ENCODE measurements at places on chromosomes 4 and X. TPM values are rescaled to one million over a fixed set of nuclear protein-coding genes. Genes with fewer than 3 reads are reported as not detected.
A peak's percentile ranks its signal among the peaks of the same experiment; 100 is the strongest.

DNA sequence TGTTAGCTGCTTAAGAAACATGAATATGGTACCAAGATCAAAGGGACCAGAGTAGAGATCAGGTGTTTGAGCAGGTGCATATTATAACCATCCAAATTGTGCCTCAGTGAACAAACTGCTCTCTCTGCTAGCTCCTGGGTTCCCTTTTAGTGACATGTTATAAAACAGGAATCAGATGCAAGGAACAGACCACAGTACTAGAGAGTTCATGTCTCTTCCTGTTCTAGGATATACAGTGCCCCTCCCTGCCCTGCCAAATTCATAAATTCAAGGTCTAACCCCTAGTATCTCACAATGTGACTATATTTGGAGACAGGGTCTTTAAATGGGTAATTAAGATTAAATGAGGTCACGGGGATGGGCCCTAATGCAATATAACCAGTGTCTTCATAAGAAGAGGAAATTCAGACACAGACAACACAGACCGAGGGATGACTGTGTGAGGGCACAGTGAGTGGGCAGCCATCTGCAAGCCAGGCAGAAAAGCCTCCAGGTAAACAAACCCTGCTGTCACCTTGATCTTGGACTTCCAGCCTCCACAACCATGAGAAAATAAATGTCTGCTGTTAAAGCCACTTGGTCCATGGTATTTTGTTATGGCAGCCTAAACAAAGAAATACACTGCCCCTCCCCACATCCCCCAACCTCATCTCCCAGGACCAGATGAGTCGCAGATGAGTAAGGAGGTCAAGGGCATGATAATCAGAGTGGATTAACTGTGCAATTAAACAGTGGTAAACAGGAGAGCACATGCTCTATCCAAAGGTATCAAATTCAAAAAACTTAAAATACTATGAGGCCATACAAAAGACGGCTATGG, 82.5 kb downstream of the RBM47 start:
- H3K36me3 ChIP-seq: no peaks in the 10 kb centered on the region
- H3K27me3 ChIP-seq: no peaks in the 10 kb centered on the region
- H3K27ac ChIP-seq: peak overlapping the region; percentile 59
- H3K4me1 ChIP-seq: no peaks in the 10 kb centered on the region
- DNase-seq: no peak
- no peak overlapping the region for H3K4me3 ChIP-seq

DNA sequence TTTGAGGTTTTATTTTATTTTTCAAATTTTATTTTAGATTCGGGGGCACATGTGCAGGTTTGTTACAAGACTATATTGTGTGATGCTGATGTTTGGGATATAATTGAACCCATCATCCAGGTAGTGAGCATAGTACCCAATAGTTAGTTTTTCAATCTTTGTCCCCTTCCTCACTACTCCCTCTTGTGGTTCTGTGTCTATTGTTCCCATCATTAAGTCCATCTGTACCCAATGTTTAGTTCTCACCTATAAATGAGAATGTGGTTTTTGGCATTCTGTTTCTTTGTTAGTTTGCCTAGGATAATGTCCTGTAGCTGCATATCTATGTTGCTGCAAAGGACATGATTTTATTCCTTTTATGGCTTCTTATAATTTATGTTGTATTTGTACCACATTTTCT, 767.2 kb upstream of the ADGRL3 start:
- H3K36me3 ChIP-seq: no peaks in the 10 kb centered on the region
- H3K27ac ChIP-seq: no peak overlapping the region
- H3K27me3 ChIP-seq: no peaks in the 10 kb centered on the region
- no peaks in the 10 kb centered on the region for H3K4me1 ChIP-seq
- no peak overlapping the region for H3K4me3 ChIP-seq
- DNase-seq: no peak

GRCh38 chr4:125020089-125021034, 294.4 kb upstream of the FAT4 start:
- H3K27me3 ChIP-seq: no peaks in the 10 kb centered on the region
- no peak for DNase-seq
- no peaks in the 10 kb centered on the region for H3K36me3 ChIP-seq
- no peaks in the 10 kb centered on the region for H3K4me1 ChIP-seq
- no peak overlapping the region for H3K27ac ChIP-seq

DNA sequence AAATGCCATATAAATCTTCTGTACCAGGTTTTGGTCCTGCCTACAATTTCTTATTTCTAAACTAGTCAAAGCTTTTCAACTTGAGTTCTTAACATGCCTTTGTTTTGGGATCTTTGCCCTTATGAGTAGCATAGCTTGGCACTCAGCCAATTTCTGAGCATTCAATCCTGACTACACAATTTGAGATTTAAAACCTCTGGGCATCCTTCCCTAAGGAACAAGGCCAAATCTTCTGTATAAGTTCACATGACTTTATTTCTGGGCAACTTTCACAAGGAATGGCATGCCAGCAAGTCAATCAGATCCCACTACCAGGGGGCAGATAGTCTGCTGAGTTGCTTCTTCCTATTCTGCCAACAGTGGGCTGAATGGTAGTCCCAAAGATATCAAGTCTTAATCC, 254.2 kb downstream of the ADAMTS3 start:
- H3K4me1 ChIP-seq: no peaks in the 10 kb centered on the region
- no peak overlapping the region for H3K4me3 ChIP-seq
- no peaks in the 10 kb centered on the region for H3K36me3 ChIP-seq
- H3K27me3 ChIP-seq: no peaks in the 10 kb centered on the region
- DNase-seq: no peak

DNA sequence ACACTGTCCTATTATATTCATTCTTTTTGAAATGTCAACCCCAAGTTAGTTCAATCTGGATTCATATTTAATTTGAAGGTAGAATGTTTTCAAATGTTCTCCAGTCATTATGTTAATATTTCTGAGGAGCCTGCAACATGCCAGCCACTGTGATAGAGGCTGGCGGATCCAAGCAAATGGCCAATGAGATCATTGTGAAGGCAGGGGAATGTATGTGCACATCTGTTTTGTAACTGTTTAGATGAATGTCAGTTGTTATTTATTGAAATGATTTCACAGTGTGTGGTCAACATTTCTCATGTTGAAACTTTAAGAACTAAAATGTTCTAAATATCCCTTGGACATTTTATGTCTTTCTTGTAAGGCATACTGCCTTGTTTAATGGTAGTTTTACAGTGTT, 1.6 kb downstream of the CXCL1 start:
- peak overlapping the region; percentile 81 for H3K27ac ChIP-seq
- H3K27me3 ChIP-seq: no peaks in the 10 kb centered on the region
- no peak overlapping the region for H3K4me3 ChIP-seq
- no peak for DNase-seq

Gene F9
- not detected for total RNA-seq

Gene PPP2R2C
- total RNA-seq: 0.27 TPM

GRCh38 chr4:108219998-108220397, 51.3 kb upstream of the LEF1 start:
- no peak for DNase-seq
- no peaks in the 10 kb centered on the region for H3K27me3 ChIP-seq
- H3K36me3 ChIP-seq: no peaks in the 10 kb centered on the region
- H3K27ac ChIP-seq: no peak overlapping the region
- no peaks in the 10 kb centered on the region for H3K4me1 ChIP-seq

Gene EPHA5
- total RNA-seq: not detected

Gene UNC5C
- 2.5 TPM for total RNA-seq

GRCh38 chr4:126627255-126627654, 1005.5 kb upstream of the INTU start:
- no peaks in the 10 kb centered on the region for H3K4me1 ChIP-seq
- H3K4me3 ChIP-seq: no peak overlapping the region
- H3K36me3 ChIP-seq: no peaks in the 10 kb centered on the region
- no peaks in the 10 kb centered on the region for H3K27me3 ChIP-seq
- H3K27ac ChIP-seq: no peak overlapping the region

Gene HHIP
- total RNA-seq: 4.7 TPM

- no peak overlapping the region for H3K27ac ChIP-seq
- no peaks in the 10 kb centered on the region for H3K27me3 ChIP-seq
- H3K4me3 ChIP-seq: no peak overlapping the region
- no peak for DNase-seq
- no peaks in the 10 kb centered on the region for H3K36me3 ChIP-seq
- no peaks in the 10 kb centered on the region for H3K4me1 ChIP-seq
Measured at GRCh38 chr4:128955751-128956150, 137.6 kb downstream of the SCLT1 start.

Gene RNF128
- 44.2 TPM for total RNA-seq

Gene CT45A7
- not detected for total RNA-seq

- H3K27ac ChIP-seq: no peak overlapping the region
- no peak overlapping the region for H3K4me3 ChIP-seq
- no peak for DNase-seq
- no peaks in the 10 kb centered on the region for H3K4me1 ChIP-seq
- H3K36me3 ChIP-seq: no peaks in the 10 kb centered on the region
- no peaks in the 10 kb centered on the region for H3K27me3 ChIP-seq
Measured at GRCh38 chr4:22764183-22764582, 71.4 kb downstream of the GBA3 start.

DNA sequence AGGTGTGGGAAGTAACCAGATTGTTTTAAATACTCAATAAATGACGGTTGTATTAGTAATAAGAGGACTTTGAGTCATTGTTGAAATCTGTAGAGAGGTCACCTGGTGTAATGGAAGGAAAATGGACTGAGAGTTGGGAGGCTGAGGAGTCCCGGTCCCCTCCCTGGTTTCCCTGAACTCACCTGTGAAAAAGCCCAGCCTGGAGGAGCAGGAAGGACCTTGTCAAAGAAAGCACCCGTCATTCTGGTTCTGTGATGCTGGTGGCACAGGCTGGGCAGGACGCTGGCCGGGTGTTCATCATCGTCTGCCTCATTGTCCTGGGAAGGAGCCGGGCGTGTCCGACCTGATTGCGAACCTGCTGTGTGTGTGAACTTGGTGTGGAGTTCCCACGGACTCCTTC, 70.8 kb downstream of the SORCS2 start:
- H3K4me1 ChIP-seq: no peaks in the 10 kb centered on the region
- H3K27me3 ChIP-seq: no peaks in the 10 kb centered on the region
- no peak overlapping the region for H3K27ac ChIP-seq
- no peak for DNase-seq
- no peaks in the 10 kb centered on the region for H3K36me3 ChIP-seq
- no peak overlapping the region for H3K4me3 ChIP-seq

Gene UBQLN2
- 23.7 TPM for total RNA-seq

Gene ENPEP
- total RNA-seq: 502 TPM

DNA sequence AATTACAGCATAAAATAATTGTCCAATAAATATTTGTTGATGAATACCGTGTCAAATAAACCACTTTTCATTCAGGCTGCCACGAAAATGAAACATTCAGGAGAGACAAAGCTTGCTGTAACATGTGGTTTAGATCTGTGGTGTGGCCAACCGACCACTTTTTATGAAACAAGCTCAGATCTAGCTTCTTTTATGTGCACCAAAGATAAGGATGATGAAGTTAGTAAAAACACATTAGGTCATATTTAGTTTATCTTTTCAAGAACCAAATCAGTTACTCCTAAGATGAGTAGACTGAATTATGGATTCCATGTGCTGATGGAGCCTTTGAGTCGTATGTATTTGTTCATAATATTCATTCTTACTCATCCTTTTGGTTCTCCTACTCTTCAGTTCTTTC, 35.8 kb downstream of the STOX2 start:
- H3K4me1 ChIP-seq: no peaks in the 10 kb centered on the region
- H3K36me3 ChIP-seq: no peaks in the 10 kb centered on the region
- H3K4me3 ChIP-seq: no peak overlapping the region
- no peaks in the 10 kb centered on the region for H3K27me3 ChIP-seq

Gene NAA11
- total RNA-seq: not detected

- no peak overlapping the region for H3K27ac ChIP-seq
- H3K27me3 ChIP-seq: no peaks in the 10 kb centered on the region
- H3K36me3 ChIP-seq: no peaks in the 10 kb centered on the region
- DNase-seq: no peak
- H3K4me3 ChIP-seq: no peak overlapping the region
Measured at GRCh38 chrX:10811111-10811510, 190.7 kb upstream of the MID1 start.

- H3K4me3 ChIP-seq: no peak overlapping the region
- H3K4me1 ChIP-seq: no peaks in the 10 kb centered on the region
Measured at GRCh38 chrX:53437206-53437605, 3.0 kb upstream of the HSD17B10 start.

GRCh38 chr4:38678078-38678477, 14.1 kb downstream of the KLF3 start:
- H3K4me3 ChIP-seq: no peak overlapping the region
- DNase-seq: no peak
- no peaks in the 10 kb centered on the region for H3K27me3 ChIP-seq
- no peaks in the 10 kb centered on the region for H3K4me1 ChIP-seq

GRCh38 chr4:60790608-60791007, 409.5 kb upstream of the ADGRL3 start:
- no peaks in the 10 kb centered on the region for H3K4me1 ChIP-seq
- no peaks in the 10 kb centered on the region for H3K36me3 ChIP-seq
- H3K4me3 ChIP-seq: no peak overlapping the region
- no peak overlapping the region for H3K27ac ChIP-seq
- no peak for DNase-seq

Gene MAGEB6
- not detected for total RNA-seq

Gene PABPC1L2A
- total RNA-seq: not detected

Gene GPR143
- total RNA-seq: not detected

Gene TLR7
- 0.27 TPM for total RNA-seq

DNA sequence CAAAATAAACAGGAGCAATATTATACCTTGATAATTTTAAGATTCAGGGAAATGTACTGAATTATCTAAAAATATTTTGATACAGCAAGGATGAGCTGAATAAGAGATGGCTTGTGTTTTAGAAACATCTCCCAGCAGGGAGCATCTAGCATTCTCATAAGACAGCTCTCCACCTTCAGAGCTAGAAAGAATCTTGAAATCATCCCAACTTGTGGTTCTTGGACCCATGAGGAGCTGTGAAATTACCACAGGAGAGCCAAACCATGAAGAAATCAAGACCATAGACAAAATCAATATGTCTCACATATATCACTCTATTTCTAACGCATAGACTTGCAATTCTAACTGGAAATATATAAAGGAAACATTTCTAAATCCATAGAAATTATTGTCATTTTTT, 210.6 kb upstream of the DKK2 start:
- H3K27ac ChIP-seq: no peak overlapping the region
- no peaks in the 10 kb centered on the region for H3K4me1 ChIP-seq
- no peaks in the 10 kb centered on the region for H3K36me3 ChIP-seq
- no peak overlapping the region for H3K4me3 ChIP-seq

Gene POLN
- 2.3 TPM for total RNA-seq

DNA sequence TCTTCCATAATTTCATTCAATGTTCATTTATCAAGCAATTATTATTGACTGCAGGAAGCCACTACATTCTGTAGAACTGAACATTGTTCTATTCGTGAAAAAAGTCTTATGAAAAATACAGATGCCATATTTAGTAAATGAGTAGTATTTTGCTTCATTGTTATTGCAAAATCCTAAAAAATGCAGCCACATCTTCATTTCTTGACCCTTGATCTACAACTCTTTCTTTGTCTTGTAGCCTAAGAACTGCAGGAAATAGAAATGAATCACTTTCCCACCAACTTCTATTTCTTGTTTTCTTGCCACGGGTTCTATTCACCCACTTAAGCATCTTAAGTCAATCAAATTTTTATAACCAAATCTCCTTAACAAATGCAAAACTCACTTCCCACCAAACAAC, 63.3 kb downstream of the KCNIP4 start:
- H3K27me3 ChIP-seq: no peaks in the 10 kb centered on the region
- no peak for DNase-seq
- no peaks in the 10 kb centered on the region for H3K4me1 ChIP-seq
- no peak overlapping the region for H3K4me3 ChIP-seq
- H3K36me3 ChIP-seq: no peaks in the 10 kb centered on the region
- H3K27ac ChIP-seq: no peak overlapping the region

Gene EVC2
- 4.7 TPM for total RNA-seq

Measured in Peyer's patch (tissue), 4 donors.